Activated naive CD8-positive, alpha-beta T cell treated with anti-CD3 and anti-CD28 coated beads, Interleukin-2, amount 10 ng/mL, durations not matched to agents 7 days and 5 days (primary cell): ENCODE measurements at places on chromosomes 16 and 17. TPM values are rescaled to one million over a fixed set of nuclear protein-coding genes. Genes with fewer than 3 reads are reported as not detected.

Gene C1QL1
- total RNA-seq, result not detected

Gene PPL
- total RNA-seq, result not detected

Gene IKZF3
- 83.5 TPM for total RNA-seq

Gene FAM20A
- total RNA-seq, result not detected

Gene SREBF1
- total RNA-seq, result 229 TPM

Gene FADS6
- not detected for total RNA-seq

Gene CLEC18A
- total RNA-seq, result 0.68 TPM

Gene KRT33A
- not detected for total RNA-seq

Gene MC1R
- total RNA-seq, result 5.8 TPM

Gene MRC2
- total RNA-seq, result 1.6 TPM

Gene EEF2KMT
- 11.4 TPM for total RNA-seq

Gene CACNA1G
- not detected for total RNA-seq

Gene FBXO47
- total RNA-seq, result 0.14 TPM

Gene HCRT
- total RNA-seq, result not detected

Gene NHLRC4
- total RNA-seq, result 3.0 TPM

Gene MYH2
- not detected for total RNA-seq

Gene KIF2B
- not detected for total RNA-seq

Gene USP7
- 153 TPM for total RNA-seq

Gene CACNG1
- not detected for total RNA-seq

Gene CCDC154
- total RNA-seq, result 6.1 TPM

Gene KRTAP1-1
- not detected for total RNA-seq

Gene NTN3
- not detected for total RNA-seq

Gene MEAK7
- 95.7 TPM for total RNA-seq

Gene EFNB3
- total RNA-seq, result not detected

Gene CDH8
- total RNA-seq, result not detected

Gene HLF
- total RNA-seq, result 0.67 TPM

Gene KRTAP4-3
- not detected for total RNA-seq

Gene WDR59
- total RNA-seq, result 81.2 TPM

Gene PRSS36
- 1.1 TPM for total RNA-seq

Gene RASL10B
- total RNA-seq, result 0.09 TPM

Gene TP53TG3C
- not detected for total RNA-seq

Gene RAB26
- 0.40 TPM for total RNA-seq

Gene CD300A
- 12.7 TPM for total RNA-seq

Gene TBC1D3G
- not detected for total RNA-seq

Gene MAP2K6
- total RNA-seq, result 11.7 TPM

Gene HDAC5
- total RNA-seq, result 46.2 TPM
